ENCODE measurements at places on chromosomes 11 and 22.

DNA sequence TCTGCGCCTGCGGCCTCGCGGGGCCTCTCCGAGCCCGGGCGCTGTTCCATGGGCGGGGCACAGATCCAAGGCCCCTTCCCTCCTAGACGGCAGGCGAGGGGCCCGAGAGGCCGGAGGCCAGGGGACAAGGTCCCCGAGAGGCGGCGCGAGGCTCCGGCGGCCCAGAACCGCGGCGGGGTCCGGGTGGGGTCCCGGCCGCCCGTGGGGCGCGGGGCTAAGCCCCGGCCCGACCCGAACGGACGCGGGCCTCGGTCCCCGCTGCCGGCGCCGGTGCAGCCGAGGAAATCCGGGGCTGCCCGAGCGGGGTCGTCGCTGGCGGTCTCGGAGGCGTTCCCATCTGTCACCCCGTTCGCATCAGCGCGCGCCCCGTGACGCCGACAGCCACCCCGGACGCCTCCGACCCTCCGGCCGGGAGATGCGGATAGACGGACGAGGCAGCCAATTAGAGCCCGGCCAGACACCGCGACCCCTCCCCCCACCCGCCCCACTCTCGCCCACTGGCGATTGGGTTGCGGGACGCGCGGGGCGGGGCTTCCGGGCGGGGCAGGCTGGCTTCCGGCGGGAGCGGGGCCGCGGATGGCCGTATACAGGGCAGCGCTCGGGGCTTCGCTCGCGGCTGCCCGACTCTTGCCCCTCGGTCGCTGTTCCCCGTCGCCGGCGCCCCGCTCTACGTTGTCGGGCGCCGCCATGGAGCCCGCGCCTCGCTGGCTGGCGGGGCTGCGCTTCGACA lies at the start of gene SELENOO:
Gene SELENOO (plus strand): TSS at position 551 of the 730 bp plus-strand sequence. CDS start 26 bp downstream, at position 577.
- peak; percentile 86 for DNase-seq

DNA sequence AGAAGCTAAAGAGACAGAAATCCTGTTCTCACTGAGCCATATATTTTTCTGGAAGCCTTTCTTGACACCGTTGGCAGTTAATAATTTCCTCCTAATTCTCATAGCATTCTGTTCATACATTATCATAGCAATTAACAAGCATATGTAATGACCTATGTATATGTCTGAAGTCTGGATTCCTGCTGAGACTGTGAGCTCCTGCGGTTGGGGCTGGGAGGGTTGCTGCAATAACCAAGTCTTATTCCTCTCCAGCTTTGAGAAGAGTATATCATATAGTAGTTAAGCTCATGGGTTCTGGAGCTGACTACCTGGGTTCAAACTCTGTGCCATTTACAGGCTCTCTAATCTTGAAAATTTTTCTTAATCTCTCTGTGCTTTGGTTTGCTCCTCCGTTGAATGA lies 175.2 kb downstream of the MAML2 start:
- DNase-seq: no peak

- DNase-seq: no peak
Observed at GRCh38 chr22:35695202-35695601, 22.5 kb upstream of the APOL5 start.

- DNase-seq: no peak
Observed at GRCh38 chr11:71336176-71336995, 84.0 kb upstream of the SHANK2 start.

- no peak for DNase-seq
Observed at GRCh38 chr11:92803391-92803790, 166.1 kb upstream of the MTNR1B start.

- DNase-seq: no peak
Observed at GRCh38 chr11:71293961-71294782, 41.8 kb upstream of the SHANK2 start.

DNA sequence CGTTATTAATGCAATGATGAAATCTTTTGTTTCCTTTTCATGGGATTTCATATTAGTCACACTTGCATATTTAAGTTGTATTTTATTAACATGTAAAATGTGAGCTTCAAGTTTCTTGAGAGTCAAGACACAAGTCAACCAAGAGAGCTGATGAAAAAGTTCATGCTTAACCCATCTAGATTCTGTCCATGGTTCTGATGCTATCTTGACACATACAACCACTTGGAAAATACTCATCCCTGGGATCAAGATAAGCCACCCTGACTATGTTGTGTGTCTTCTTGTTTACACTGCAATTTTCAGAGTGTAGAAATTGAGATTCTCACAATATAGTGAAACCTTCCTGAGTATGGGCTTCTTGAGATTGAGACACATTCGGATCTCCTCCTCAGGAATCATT lies 664 bp upstream of the OR10A4 start:
- no peak for DNase-seq

- no peak for DNase-seq
Observed at GRCh38 chr22:39635719-39636118, 65.2 kb downstream of the CACNA1I start.

DNA sequence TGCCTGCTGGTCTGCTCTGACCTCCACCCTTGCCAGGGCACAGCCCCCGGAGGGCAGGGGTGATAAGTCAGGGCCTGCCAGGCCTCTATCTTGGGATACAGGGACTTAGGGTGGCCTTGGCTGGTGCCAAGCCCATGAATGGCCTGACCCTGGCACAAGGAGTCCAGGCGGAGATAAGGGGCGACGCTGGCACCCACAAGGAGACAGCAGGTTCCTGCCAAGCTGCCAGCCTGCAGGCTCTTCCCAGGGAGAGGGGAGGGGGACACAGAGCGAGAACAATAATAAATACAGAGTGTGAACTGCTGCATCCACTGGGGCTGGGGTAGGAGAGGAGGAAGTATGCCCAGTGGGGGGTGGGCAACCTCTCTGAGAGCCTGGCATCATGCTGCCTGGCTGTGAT lies 978 bp downstream of the CSDC2 start:
- DNase-seq: no peak

DNA sequence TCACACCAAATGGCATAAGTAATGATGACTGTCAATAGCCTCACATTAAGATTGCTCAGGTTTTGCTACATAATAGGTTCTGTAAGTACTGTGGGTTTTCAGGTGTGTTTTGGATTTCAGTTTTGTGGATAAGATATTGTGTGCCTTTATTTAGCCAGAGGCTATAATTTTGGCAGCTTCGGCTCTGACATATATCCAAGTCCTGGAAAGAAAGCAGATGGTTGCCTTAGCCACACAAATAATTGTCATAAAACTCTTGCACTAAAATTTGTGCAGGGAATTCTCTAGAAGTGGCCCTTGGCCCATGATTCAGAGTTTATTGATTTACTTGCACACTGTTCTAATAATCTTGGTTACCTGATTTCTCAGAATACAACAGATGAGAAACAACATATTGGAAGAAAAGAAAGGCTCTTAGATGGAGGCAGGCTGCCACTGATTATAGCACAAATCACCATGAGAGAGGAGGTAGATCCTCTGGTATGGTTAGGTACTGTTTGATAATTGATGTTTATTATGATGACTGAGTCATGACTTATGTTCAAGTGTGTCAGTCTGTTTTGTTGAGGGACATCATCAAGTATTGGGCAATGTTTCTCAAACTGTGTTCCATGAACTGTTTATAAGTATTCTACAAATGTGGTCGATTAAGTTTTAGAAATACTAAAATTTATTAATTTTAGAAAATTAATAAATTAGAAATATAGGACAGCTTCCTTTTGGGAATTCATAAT lies 9.6 kb downstream of the REXO2 start:
- no peak for DNase-seq

- DNase-seq: no peak
Observed at GRCh38 chr22:28435140-28435768, 244.4 kb downstream of the TTC28 start.

DNA sequence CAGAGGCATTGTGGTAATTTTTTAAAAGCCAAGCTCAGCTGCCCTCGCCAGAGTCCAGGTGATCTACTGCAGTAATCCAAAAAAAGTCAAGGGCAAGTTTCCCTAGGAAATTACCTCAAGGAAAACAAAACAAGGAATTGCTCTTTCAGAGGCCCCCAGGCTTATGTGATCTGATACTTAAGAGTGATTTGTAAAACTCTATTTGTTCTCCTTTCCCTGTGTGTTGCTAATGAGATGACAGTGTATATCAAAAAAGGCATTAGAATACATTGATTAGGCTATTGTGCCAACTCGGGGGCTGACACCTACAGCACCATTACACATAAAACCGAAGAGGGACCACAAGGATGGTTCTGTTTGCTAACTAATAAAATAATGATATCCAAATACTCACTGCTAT lies 44.5 kb upstream of the CHRM4 start:
- DNase-seq: no peak

DNA sequence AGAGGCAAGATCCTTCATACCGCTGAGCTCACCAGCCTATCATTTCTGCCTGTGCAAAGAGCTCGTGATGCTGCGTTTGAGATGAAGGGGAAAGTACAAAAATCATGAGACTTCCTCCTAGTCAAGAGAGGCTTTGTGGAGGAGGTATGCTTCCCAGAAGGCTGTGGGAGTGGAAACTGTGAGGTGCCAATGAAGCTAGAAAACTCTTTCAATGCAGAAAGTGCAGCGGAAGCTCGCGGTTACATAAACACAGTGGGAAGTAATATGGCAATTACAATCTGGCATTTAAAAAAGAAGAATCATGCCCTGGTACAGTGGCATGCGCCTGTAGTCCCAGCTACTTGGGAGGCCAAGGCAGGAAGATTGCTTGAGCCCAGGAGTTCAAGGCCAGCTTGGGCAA lies 134.8 kb downstream of the EHF start:
- no peak for DNase-seq

DNA sequence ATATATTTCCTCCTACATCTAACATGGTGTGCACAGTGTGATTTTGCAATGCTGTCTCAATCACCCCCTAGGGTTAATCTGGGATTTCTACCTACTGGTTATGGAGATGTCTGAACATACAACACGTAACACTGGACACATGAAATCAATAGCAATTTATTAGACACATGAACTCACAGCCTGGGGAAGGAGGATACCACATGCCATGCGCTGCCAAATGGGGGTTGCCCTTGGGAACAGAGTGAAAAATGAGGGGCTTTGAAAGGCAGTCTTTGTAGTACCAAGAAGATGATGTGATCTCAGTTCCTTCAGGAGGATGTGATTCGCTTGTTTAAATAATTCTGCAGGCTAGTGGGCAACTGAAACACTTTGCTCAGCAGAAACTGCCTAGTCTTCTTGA lies 253.6 kb upstream of the LRRC4C start:
- no peak for DNase-seq

DNA sequence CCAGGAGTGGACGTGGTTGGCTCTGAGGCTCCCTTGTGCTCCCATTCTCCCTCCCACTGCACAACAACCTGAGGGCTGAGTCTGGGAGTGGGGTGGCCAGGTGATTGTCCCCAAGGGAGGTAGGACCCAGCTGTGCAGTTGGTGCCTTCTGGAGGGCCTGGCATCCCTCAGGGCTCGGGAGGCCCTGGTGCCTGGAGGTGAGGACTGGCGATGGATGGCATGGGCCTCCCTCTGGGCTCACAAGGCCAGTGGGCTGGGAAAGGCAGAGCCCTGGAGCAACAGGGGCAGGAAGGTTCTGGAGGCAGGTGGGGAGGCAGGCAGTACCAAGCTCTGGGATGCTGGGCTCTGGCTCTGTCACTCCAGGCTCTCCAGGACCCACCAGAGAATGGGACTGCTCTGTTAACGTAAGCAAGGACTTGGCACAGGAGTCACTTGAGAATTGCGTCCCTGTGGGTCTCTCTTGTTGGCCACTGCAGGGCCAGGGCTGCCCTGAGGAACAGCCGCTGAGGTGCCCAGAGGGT lies 114.2 kb downstream of the KCNQ1OT1 start:
- DNase-seq: no peak

- no peak for DNase-seq
Observed at GRCh38 chr11:64352995-64353714, 5.8 kb upstream of the RPS6KA4 start.

DNA sequence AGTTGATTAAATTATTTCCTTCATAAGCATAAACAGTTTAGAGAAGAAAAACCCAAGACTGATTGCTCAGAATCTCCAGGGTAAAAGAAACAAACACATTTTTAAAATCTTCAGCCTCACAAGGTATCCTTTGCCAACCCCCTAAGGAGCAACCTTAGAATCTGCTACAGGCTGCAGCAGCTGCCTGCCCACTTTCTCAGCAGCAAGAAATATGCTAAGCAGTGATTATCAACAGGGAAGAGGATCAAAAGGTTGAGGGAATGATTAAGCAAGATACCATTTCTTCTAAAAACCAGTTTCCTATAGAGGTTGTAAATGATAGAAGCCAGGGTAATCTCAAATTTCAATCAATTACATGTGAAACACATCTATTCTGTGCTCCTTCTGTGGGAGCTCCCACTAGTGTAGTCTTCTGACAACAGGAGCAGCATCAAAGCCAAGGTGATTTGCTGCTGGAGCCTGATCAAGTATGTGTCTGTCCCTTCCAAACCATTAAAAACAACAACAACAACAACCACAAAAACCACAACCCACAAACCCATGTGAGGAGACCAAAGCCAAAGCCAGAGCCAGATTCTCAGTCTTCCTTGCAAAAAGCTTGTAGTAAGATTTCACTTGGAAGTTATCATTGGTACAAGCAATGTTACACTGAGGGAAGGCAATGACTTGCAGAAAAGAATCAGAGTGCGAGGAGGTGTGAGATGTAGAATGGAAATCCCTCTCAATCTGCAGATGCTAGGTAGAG lies 761.2 kb downstream of the DLG2 start:
- no peak for DNase-seq

- DNase-seq: no peak
Observed at GRCh38 chr11:35112056-35112845, 26.7 kb upstream of the CD44 start.

DNA sequence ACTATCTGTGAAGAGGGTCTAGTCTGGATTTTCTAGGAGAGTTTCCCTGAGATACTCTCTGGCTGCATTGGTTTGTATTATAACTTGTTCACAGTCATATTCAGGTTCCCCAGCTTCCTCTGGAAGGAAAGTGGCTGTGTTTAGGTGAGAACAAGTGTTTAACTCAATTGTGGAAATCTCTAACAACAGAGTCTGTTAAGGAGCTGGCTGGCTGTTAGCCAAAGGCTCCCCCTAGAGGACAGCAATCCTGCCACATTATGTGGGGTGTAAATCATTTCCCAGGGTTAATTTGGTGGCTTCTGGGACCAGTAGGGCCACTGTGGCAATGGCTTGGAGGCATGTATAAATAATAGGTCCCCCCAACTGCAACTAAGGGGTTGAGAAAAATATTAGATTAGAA lies 18.4 kb downstream of the MS4A6E start:
- DNase-seq: no peak

DNA sequence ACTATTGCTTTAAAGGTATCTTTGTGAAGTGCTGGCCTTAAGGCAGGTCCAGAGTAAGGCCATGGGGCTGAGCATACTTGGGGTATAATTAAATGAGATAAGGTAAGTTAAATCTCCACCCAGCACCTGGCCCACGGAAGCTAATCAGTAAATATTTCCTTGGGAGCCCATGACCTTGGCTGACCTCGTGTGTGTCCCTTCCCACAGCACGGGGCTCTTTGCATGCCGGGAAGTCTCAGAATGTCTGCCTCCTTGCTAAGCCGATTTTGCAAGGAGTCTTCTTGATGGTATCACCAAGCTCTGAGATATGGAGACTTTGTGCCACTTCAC lies 46.5 kb downstream of the ADM start:
- no peak for DNase-seq

DNA sequence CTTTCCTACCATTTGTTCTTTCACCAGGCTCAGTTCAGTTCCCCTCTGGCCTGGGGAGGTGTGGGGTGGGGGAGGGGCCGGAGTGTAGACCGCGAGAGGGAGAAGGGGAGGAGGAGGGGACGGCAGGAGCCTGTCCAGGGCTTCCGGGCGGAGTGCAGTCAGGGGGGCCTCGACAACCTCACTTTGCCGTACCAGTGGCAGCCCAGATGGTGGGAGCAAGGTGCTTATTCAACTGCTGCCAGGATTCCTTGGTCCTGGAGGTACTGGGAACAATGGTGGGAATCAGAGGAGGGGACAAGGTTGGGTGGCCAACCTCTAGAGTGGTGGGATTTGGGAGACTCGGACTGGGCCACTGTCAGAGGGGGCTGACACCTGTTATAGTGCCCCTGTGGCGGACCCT lies 1.2 kb downstream of the BACE1 start:
- no peak for DNase-seq

Measured in CD4-positive, alpha-beta T cell (primary cell).